ENCODE measurements at places on chromosomes 6 and 20. TPM values are rescaled to one million over a fixed set of nuclear protein-coding genes. Genes with fewer than 3 reads are reported as not detected.

STMND1 gene
- total RNA-seq = not detected

MUCL3 gene
- total RNA-seq = not detected

PTCRA gene
- not detected for total RNA-seq

DOK5 gene
- total RNA-seq = 0.83 TPM

RAB32 gene
- 36.5 TPM for total RNA-seq

TAGAP gene
- total RNA-seq = 2.1 TPM

MGME1 gene
- 6.5 TPM for total RNA-seq

VGLL2 gene
- total RNA-seq = not detected

CCN5 gene
- 350 TPM for total RNA-seq

DACT2 gene
- 1.2 TPM for total RNA-seq

SIRPA gene
- total RNA-seq = 19.5 TPM

DNA sequence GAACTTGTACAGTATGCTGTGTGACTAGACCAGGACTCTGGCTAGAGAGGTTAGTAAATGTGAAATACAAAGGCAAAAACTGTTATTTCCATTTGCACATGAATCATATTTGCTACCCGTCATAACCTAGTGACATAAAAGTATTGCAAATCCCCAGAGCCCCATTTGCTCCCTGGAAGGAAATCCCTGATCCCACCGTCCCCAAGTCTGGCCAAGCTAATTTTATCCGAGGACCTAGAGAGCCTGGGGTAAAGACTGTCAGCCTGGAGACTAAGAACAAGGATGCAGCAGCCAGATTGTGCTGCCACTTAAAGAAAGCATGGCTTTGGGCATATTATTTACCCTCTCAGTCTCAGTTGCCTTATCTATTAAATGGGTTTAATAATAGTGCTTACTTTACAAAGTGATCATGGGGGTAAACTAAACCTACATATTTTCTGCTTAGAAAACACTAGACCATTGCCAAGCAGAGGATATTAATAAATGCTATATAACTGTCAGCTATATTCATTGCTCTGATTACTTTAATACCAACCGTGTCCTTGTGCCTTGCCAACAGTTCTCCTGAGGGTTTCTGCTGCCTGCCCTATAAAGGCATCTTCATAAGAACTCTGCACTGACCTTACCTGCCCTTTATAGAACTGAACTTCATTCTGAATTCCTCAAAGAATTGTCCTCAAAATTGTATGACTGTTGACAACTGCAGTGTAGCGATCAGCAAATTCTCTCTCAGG is 16.9 kb upstream of the TNFAIP3 start:
- DNase-seq = no peak
- no peak overlapping the region for H3K4me3 ChIP-seq
- H3K4me1 ChIP-seq = peaks cover 42% of the 10 kb centered on the region
- H3K27ac ChIP-seq = peak overlapping the region; percentile 63

GRCh38 chr6:114398481-114398880 is 55.7 kb upstream of the HS3ST5 start:
- no peaks in the 10 kb centered on the region for H3K27me3 ChIP-seq
- H3K36me3 ChIP-seq = no peaks in the 10 kb centered on the region
- no peak for DNase-seq
- H3K27ac ChIP-seq = no peak overlapping the region

GRCh38 chr20:63568170-63568981 is 5.7 kb downstream of the HELZ2 start:
- DNase-seq = no peak
- H3K27me3 ChIP-seq = no peaks in the 10 kb centered on the region
- no peak overlapping the region for H3K27ac ChIP-seq
- H3K36me3 ChIP-seq = peaks cover 67% of the 10 kb centered on the region
- no peak overlapping the region for H3K4me3 ChIP-seq
- peaks cover 16% of the 10 kb centered on the region for H3K4me1 ChIP-seq

DNA sequence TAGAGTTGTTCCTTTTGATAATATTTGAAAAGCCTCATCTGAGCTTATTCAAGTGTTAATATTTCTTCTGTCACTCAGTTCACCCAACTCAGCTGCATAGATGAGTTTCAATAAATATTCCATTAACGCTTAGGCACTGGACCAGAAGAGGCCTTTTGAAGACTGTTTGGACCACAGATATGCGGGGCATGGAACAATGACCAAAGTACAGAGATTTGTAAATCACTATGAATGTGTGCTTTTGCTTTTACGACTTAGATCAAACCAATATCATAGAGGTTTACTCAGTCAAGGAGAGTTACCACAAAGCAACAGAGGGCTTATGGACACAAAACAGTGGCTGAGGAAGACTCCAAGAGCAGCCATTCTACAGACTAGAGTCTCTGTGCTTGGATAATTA is 99.9 kb downstream of the RTN4IP1 start:
- H3K27me3 ChIP-seq = no peaks in the 10 kb centered on the region
- DNase-seq = no peak
- H3K36me3 ChIP-seq = no peaks in the 10 kb centered on the region
- no peaks in the 10 kb centered on the region for H3K4me1 ChIP-seq
- H3K27ac ChIP-seq = no peak overlapping the region

DNA sequence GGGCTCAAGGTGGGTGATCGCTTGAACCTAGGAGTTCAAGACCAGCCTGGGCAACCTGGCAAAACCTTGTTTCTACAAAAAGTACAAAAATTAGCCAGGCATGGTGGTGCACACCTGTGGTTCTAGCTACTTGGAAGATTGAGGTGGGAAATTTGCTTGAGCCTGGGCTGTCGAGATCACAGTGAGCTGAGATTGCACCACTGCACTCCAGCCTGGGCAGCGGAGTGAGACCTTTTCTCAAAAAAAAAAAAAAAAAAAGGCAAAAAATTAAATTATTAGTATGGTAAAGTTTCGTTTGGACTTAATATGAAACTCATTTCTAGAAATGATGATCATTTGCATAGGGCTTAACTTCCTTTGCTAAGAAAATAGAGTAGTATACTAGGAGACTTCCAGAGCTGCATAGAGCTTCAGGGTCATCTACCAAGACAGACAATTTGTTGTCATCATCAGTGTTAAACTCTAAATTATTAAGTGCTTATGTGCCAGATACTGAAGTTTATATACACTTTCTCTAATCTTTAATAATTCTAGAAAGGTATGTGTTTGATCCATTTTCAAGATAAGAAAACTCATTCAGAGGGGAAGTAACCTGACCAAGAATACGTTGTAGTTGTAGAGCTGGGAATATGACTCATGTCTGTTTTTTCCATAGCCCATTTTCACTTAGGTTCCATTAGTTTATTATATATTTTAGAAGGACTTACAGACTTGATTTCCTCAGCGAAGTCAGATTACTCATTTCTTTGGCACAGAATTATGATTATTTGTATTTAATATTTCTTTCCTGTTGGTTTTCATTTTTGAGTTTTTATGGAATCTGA is 84.5 kb downstream of the SLC16A10 start:
- no peak for DNase-seq
- no peaks in the 10 kb centered on the region for H3K36me3 ChIP-seq
- no peaks in the 10 kb centered on the region for H3K4me1 ChIP-seq
- no peak overlapping the region for H3K27ac ChIP-seq
- no peaks in the 10 kb centered on the region for H3K27me3 ChIP-seq

- no peaks in the 10 kb centered on the region for H3K36me3 ChIP-seq
- no peak overlapping the region for H3K4me3 ChIP-seq
- no peak for DNase-seq
- no peak overlapping the region for H3K27ac ChIP-seq
- H3K4me1 ChIP-seq = peaks cover 52% of the 10 kb centered on the region
These were observed 35.3 kb downstream of the METTL24 start for GRCh38 chr6:110322874-110323242.

GRCh38 chr6:105179244-105180065 is at the start of gene POPDC3:
POPDC3 (minus strand) TSS chr6:105180014; CDS start chr6:105161909, 18,105 bp downstream.
- peaks cover 12% of the 10 kb centered on the region for H3K4me1 ChIP-seq
- no peak for DNase-seq
- H3K27me3 ChIP-seq = peaks cover 7% of the 10 kb centered on the region
- no peak within 1 kb of the TSS for H3K27ac ChIP-seq

DNA sequence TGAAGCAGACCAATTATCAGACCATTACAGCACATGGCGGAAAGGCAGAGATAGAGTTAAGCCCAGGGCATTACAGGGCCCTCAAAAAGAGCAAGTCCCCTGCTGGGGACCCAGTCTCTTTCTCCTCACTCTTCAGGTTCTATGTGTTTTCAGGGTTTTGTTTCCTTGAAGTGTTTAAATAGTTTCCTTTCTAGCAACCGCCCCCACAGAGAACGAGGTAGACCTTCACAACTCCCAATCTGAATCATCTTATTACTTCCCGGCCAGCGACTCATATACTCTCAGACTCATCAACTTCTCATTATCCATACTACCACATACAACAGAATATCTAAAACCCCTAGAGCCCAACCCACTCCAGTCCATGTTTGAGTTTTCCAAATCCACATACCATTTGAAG is 526.6 kb upstream of the ARID1B start:
- H3K4me3 ChIP-seq = no peak overlapping the region
- no peaks in the 10 kb centered on the region for H3K36me3 ChIP-seq
- no peaks in the 10 kb centered on the region for H3K27me3 ChIP-seq
- no peaks in the 10 kb centered on the region for H3K4me1 ChIP-seq
- no peak for DNase-seq

DNA sequence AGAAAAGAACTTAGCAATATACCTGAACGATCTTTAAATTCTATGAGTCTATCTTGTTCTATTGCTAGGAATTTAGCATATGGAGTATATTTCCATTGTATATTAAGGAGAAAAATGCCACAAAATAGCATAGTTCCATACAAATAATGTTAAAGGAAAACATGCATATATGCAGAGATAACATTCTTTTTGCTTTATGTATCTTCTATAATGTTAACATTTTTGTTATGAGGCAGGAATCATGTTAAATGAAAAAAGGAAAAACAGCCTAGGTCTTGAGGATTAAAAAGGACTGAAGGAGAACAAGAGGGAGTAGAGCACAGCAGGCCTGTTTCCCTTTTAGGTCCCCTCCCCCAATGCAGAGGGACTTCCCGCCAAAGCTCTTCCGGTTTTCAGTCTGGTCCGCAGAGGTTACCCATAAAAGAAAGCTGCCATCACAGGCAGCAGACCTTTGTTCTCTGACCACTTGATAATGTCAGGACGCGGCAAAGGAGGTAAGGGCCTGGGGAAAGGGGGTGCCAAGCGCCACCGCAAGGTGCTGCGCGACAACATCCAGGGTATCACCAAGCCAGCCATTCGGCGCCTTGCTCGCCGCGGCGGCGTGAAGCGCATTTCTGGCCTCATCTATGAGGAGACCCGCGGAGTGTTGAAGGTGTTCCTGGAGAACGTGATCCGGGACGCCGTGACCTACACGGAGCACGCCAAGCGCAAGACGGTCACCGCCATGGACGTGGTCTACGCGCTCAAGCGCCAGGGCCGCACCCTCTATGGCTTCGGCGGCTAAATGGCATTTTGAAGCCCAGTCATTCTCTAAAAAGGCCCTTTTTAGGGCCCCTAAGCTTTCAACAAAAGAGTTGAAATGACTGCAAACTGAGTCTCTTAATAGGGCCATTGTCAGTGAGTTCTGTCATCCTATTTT is 108.4 kb upstream of the PRSS16 start:
- H3K4me3 ChIP-seq = peak overlapping the region; percentile 58
- H3K27me3 ChIP-seq = no peaks in the 10 kb centered on the region
- no peak for DNase-seq
- H3K4me1 ChIP-seq = peaks cover 12% of the 10 kb centered on the region
- H3K36me3 ChIP-seq = no peaks in the 10 kb centered on the region

- no peaks in the 10 kb centered on the region for H3K4me1 ChIP-seq
- no peaks in the 10 kb centered on the region for H3K27me3 ChIP-seq
- H3K27ac ChIP-seq = no peak overlapping the region
- no peaks in the 10 kb centered on the region for H3K36me3 ChIP-seq
These were observed 10.1 kb upstream of the FKBP5 start for GRCh38 chr6:35698858-35699257.

GRCh38 chr20:47062226-47062890 is 167.7 kb downstream of the EYA2 start:
- H3K27me3 ChIP-seq = no peaks in the 10 kb centered on the region
- H3K27ac ChIP-seq = no peak overlapping the region
- no peak for DNase-seq
- H3K4me3 ChIP-seq = no peak overlapping the region
- no peaks in the 10 kb centered on the region for H3K4me1 ChIP-seq
- no peaks in the 10 kb centered on the region for H3K36me3 ChIP-seq

GRCh38 chr20:35030136-35030535 is 62.5 kb downstream of the TRPC4AP start:
- H3K27ac ChIP-seq = no peak overlapping the region
- no peak for DNase-seq
- peaks cover 53% of the 10 kb centered on the region for H3K36me3 ChIP-seq
- no peaks in the 10 kb centered on the region for H3K27me3 ChIP-seq
- no peak overlapping the region for H3K4me3 ChIP-seq

DNA sequence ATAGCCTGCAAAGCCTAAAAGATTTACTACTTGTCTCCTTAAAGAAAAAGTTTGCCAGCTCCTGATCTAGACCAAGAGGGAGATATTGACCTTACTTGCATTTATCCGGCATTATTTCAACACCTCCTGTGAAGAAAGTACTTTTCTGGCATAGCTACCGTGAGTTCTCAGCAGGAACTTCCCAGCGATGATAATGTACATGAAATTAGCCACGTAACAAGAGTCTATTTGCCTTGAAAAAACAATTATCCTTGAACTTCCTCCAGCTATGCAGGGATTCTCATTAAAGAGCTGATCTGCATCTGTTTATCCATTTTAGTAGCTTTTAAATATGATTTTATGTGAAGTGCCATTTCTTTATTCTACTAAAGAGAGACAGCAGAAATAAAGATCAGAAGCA is 41.7 kb downstream of the ALDH5A1 start:
- no peaks in the 10 kb centered on the region for H3K4me1 ChIP-seq
- H3K36me3 ChIP-seq = peaks cover 58% of the 10 kb centered on the region
- DNase-seq = no peak
- no peak overlapping the region for H3K4me3 ChIP-seq
- no peaks in the 10 kb centered on the region for H3K27me3 ChIP-seq

DNA sequence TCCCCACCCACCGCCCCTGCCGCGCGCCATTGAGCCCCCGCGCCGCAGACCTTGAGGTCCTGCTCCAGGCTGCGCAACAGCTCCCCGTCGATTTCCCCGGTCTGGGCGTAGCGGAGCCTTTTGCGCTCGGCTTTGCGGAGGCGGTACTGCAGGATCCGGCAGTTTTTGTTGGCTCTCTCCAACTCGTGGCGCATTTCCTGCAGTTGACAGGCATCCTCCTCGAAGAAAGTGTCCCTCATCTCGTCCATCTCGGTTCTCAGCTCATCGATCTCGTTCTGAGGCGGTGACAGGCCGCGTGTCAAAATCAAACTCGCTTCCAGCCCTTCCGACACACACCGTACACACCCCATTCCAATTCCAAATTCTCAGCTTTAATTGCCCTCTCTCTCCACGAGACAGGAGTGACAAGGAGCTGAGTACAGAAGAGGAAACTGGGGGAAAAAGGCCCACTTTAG is 4.3 kb downstream of the MTCL3 start:
- H3K36me3 ChIP-seq = no peaks in the 10 kb centered on the region
- no peak for DNase-seq
- peaks cover 39% of the 10 kb centered on the region for H3K4me1 ChIP-seq
- peak overlapping the region; percentile 86 for H3K4me3 ChIP-seq
- no peak overlapping the region for H3K27ac ChIP-seq

- H3K4me1 ChIP-seq = no peaks in the 10 kb centered on the region
- no peaks in the 10 kb centered on the region for H3K36me3 ChIP-seq
- H3K27me3 ChIP-seq = no peaks in the 10 kb centered on the region
- H3K27ac ChIP-seq = no peak overlapping the region
These were observed 17.5 kb upstream of the SDCBP2 start for GRCh38 chr20:1346315-1346969.
